ENCODE measurements at places on chromosomes 13 and 19.
A peak's percentile ranks its signal among the peaks of the same experiment; 100 is the strongest.

DNA sequence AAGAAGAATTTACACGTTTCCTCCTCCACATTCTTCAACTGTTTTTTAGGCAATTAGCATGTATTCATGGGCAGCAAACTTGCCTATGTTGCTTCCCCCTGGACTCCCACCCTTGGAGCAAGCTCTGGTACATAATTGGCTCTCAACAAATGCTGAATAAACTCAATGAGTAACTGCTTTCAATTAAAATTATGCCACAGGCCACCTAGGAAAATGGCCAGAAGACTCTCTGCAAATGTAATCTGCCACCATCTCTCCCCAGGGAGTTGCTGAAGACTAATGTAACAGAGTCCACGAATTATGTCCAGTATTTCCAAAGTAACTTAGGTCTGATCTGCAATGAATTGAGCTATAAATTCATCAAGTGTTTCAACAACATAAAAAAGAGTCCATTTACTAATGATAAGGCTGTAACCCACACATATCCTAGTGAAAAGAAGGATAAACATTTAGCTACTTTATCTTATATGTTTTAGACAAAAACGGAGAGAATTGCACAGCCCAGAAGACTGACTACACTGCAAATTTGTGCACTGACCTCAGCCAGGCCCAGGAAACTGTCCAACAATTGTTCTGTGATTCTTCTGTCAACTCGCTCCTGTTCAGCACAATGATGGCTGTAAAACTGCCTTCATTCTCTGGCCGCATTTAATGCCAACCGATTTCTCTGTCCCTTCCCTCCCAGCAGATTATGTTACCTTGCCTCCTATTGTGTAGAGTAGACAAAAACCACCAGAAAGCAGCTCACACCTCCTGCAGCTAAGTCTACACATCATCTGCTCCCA, 808.6 kb upstream of the ARGLU1 start:
- peak; percentile 97 for DNase-seq

- no peak for DNase-seq
Measured at GRCh38 chr13:75792526-75793187, 156.5 kb downstream of the LMO7 start.

DNA sequence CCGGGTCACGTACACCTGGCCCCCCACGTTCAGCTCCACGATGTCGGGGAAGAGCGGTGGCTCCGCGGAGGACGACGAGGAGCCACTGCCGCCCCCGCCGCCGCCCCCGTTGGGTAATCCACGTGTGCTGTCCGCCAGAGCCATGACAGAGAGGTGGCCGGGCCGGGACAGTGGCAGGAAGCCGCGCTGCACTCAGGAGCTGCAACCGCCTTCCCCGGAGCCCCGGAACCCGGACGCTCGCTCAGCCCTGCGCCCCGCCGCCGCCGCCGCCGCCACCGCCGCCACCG, 257 bp downstream of the KCTD12 start:
- DNase-seq = no peak

- DNase-seq = no peak
Measured at GRCh38 chr19:44930088-44930487, 11.9 kb upstream of the APOC4 start.

GRCh38 chr19:55111238-55111831, 6.1 kb downstream of the PPP1R12C start:
- no peak for DNase-seq

GRCh38 chr13:102197193-102197592, 204.7 kb downstream of the FGF14 start:
- DNase-seq = peak; percentile 91

Data from NCI-H69 (cell line).